ENCODE measurements at places on chromosomes 16 and 17. TPM values are rescaled to one million over a fixed set of nuclear protein-coding genes. Genes with fewer than 3 reads are reported as not detected.

The CDH16 gene
- total RNA-seq, result not detected

The SBK1 gene
- total RNA-seq, result 0.09 TPM

The ACSM2A gene
- total RNA-seq, result not detected

The KRTAP1-1 gene
- not detected for total RNA-seq

The PLXDC1 gene
- 0.10 TPM for total RNA-seq

The PRAC1 gene
- total RNA-seq, result not detected

The SPATA20 gene
- 82.8 TPM for total RNA-seq

The ZNF469 gene
- 3.7 TPM for total RNA-seq

The METTL16 gene
- total RNA-seq, result 30.3 TPM

The RBFOX1 gene
- not detected for total RNA-seq

The CSH1 gene
- not detected for total RNA-seq

The ALDH3A1 gene
- 403 TPM for total RNA-seq
